ENCODE measurements at places on chromosomes 5 and 9. TPM values are rescaled to one million over a fixed set of nuclear protein-coding genes. Genes with fewer than 3 reads are reported as not detected.

CREBRF gene
- 9.8 TPM for total RNA-seq

OR13C2 gene
- not detected for total RNA-seq

CCDC192 gene
- not detected for total RNA-seq

CKMT2 gene
- not detected for total RNA-seq

SPATA31A3 gene
- total RNA-seq = not detected

TRIM41 gene
- 29.5 TPM for total RNA-seq

TERT gene
- 1.3 TPM for total RNA-seq

QRFP gene
- not detected for total RNA-seq

ORM2 gene
- not detected for total RNA-seq

THOC3 gene
- 36.3 TPM for total RNA-seq

GALT gene
- total RNA-seq = 19.4 TPM

MZB1 gene
- 10.3 TPM for total RNA-seq
